ENCODE measurements at places on chromosomes 16 and 17.

- DNase-seq = no peak
Measured at GRCh38 chr16:68644296-68644695, 814 bp upstream of the CDH3 start.

- no peak for DNase-seq
Measured at GRCh38 chr17:76452127-76452659, 759 bp downstream of the UBE2O start.

GRCh38 chr17:42098730-42099399, 592 bp upstream of the ZNF385C start:
- DNase-seq = no peak

GRCh38 chr17:2755891-2756724, 6.7 kb upstream of the CCDC92B start:
- no peak for DNase-seq

DNA sequence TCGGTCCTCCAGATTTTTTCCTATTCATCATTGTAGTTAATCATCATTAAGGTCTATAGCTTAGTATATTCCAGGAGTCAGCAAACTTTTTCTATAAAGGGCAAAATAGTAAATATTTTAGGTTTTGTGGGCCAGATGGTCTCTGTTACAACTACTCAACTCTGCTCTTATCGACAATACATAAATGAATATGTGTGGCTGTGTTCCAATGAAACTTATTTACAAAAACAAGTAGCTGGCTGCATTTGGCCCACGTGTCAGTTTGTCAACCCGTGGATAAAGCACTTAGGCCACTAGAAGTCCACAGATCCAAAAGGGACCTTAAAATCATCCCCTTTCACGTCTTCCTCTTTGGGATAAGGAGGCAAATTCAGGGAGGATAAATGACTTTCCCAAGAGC, 5.4 kb upstream of the HNF1B start:
- no peak for DNase-seq

GRCh38 chr17:58165981-58166380, 801 bp upstream of the OR4D2 start:
- DNase-seq = no peak

GRCh38 chr16:53087101-53087500, 32.3 kb downstream of the CHD9 start:
- no peak for DNase-seq

GRCh38 chr17:74356646-74357465, 4.8 kb downstream of the BTBD17 start:
- no peak for DNase-seq

Data from NCI-H1048 (cell line).